Body of pancreas (tissue), 4 donors: ENCODE measurements at places on chromosomes 1 and 21.

GRCh38 chr1:62327360-62328055 lies 8.3 kb upstream of the KANK4 start:
- no peak for DNase-seq

DNA sequence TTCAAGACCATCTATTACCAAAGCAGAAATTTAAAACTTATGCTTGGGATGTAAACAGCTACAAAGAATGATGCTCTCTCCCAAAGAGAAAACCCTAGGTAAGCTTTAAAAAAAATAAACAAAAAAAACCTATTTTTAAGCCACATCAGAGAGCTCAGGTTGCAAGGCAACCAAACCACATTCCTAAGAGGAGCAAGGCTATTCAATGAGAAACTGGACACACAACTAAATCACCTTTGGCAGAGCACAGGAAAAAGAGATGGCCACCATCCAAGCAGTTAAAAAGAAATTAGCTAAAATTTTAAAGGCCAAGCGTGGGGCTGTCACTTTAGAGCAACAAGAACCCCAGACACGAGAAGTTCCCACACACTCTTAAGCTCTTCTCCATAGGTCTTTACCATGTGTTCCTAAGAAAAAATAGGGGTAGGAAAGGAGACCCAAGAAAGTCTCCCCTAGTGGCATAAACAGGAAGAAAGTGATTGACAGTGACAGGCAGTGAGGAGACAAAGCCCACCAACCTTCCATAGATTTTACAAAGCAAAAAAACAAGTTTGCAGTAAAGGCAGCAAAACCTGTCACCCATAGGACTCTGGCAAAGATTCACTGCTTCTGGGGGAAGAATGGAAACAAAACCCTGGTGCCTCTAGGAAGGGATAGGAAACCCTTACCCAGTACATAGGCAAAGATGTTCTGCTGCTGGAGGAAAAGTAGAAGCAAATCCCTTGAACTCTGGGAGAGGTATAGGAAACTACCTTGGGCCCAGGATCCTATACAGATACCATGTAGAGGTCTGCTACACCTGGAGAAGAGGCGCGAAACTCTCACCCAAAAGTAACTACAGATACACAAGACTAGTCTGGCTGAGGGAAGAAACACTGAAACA lies 68.5 kb downstream of the FOXJ3 start:
- DNase-seq = no peak

DNA sequence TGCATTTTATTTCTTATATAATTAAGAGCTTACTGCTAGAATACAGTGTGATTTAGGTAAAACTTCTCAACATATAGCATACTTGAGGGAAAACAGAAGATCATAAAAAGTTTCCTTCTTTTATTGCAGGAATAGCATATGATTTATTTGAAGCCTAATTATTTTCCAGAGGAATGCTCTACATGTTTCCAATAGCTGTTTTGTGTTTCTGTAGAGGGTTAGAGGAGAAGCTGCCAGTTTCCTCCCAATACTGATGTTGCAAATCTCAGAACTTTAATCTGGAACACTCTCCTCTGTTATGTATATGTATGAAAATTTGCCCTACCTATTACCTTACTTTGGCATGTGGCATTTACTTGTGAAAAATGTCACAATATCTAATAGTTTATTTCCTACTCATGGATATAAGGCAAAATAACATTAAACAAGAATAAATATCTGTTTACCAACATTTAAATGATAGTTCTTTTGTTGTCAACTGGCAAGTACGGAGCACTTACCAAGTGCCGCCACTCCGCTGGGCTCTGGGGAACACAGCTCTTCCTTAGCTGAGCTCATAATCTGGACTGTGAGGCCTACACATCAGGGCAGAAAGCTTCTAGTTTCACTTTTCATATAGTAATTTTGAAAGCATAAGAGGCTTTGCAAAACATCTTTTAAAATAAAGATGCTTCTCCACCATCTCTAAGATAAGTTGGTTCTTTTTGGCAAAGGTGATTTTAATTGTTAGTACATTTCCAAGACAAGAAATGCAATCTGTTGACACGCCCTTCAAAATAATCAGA lies 239.8 kb upstream of the C1orf105 start:
- peak; percentile 13 for DNase-seq

DNA sequence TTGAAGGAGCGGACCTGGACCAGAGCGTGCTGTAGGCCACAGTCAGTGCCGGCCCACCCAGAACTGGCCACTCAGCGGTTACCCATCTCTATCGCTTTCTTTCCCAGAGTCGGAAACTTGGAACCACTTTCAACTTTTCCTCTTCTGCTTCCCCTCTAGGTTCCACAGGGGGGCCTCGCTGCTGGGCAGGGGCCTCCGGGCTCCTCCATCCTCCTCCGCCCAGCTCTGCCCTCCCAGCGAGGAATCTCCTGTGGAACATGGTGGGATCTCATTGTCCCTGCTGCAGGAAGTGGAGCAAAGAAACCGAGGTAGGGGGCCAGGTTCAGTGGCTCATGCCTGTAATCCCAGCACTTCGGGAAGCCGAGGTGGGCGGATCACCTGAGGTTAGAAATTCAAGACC lies 139.2 kb downstream of the ETS2 start:
- DNase-seq = no peak

DNA sequence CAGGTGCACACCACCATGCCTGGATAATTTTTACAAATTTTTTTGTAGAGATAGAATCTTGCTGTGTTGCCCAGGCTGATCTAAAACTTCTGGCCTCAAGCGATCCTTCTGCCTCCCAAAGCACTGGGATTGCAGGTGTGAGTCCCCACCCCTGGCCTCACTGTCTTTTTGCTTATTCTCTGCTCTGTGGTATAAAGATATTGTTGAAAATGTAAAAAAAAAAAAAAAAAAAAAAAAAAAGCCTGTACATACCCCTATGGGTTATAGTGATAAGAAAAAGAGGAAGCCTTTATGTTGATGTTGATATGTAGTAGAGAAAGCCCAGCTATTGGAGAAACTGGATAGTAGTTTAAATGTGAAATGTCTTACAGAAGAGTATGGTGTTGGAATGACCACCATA lies 125.8 kb downstream of the XPR1 start:
- no peak for DNase-seq

DNA sequence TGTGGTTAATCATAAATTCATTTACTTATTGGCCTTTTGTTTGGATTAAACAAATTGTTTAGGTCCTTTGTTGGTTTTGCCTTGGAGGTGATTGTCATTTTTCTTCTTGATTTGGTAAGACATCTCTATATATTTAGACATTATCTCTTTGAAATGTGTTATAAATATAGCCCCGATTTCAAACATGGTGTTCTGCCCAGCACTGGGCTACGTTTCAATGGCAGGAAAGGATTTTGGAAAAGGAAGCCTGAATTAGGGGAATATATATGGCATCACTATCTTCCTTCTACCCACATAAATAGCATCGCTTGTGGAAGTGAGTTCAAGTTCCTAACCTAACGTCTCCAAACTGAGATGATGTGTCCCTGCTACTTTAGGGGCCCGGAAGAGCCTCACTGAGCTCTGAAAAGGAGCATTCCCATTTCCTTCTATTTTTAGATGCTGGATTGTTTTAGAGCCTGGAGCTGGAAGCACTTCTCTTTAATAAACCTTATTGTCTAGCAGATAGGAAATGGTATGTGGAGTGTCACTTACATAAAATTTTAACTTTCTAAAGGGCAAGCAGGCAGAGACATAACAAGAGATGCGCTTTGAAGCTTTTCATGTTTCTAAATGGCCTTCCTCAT lies 39.4 kb downstream of the PGBD5 start:
- DNase-seq = no peak

DNA sequence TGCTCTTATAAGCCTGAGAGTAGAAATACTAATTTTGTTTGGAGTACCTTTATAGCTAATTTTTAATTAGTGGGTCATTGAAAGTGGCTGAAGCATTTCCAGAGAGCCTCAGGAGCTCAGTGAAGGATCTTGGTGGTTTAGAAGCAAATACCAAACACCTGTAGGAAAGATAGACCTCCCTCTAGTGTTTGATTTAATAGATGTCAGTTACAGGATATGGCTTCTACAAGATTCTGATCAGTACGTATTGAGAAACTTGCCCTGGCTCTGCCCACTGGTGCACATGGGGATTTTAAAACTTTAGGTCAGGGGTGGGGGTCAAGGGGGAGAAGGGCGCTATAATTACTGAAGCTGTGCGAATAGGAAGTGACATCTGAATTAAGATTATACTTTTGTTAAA lies 122.2 kb downstream of the POU2F1 start:
- no peak for DNase-seq

GRCh38 chr1:203360547-203361185 lies 9.7 kb upstream of the FMOD start:
- no peak for DNase-seq

- no peak for DNase-seq
These were observed 17.0 kb upstream of the BSDC1 start for GRCh38 chr1:32411261-32411660.

DNA sequence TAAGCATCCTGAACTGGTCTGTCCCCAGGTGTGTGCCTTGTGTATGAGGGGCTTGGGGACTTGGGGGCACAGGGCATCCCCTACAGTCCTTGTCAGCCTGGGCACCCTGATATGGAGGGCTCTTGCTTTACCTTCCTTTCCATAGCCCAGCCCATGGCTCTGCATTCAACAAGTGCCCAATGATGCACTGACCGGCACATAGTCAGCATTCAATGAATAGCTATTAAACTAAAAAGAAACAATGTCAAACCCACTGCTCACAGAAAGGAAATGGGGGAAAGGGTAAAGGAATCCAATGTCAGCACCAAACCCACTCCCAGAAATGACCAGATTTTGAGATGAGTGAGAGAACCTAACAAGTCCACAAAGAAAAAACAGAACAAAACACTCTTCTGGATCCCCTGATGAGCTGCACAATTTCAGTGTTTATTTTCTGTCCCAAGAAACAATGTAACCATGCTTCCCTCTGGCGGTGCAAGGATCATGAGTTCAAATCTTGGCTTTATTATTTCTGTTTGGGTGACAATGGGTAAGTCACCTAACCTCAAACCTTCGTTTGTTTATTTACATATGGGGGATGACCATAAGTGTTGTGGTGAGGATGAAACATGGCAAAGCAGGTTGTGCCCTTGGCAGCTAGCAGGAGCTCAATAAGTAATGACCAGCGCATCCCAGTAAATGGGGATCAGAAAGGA lies 22.0 kb downstream of the SYT6 start:
- DNase-seq = no peak
